ENCODE measurements at places on chromosomes 2 and 18.

DNA sequence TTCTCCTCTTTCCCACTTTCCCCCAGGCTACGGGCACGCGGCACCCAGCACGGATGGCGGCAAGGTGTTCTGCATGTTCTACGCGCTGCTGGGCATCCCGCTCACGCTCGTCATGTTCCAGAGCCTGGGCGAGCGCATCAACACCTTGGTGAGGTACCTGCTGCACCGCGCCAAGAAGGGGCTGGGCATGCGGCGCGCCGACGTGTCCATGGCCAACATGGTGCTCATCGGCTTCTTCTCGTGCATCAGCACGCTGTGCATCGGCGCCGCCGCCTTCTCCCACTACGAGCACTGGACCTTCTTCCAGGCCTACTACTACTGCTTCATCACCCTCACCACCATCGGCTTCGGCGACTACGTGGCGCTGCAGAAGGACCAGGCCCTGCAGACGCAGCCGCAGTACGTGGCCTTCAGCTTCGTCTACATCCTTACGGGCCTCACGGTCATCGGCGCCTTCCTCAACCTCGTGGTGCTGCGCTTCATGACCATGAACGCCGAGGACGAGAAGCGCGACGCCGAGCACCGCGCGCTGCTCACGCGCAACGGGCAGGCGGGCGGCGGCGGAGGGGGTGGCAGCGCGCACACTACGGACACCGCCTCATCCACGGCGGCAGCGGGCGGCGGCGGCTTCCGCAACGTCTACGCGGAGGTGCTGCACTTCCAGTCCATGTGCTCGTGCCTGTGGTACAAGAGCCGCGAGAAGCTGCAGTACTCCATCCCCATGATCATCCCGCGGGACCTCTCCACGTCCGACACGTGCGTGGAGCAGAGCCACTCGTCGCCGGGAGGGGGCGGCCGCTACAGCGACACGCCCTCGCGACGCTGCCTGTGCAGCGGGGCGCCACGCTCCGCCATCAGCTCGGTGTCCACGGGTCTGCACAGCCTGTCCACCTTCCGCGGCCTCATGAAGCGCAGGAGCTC is 35.4 kb downstream of the KCNK3 start:
- DNase-seq = no peak

DNA sequence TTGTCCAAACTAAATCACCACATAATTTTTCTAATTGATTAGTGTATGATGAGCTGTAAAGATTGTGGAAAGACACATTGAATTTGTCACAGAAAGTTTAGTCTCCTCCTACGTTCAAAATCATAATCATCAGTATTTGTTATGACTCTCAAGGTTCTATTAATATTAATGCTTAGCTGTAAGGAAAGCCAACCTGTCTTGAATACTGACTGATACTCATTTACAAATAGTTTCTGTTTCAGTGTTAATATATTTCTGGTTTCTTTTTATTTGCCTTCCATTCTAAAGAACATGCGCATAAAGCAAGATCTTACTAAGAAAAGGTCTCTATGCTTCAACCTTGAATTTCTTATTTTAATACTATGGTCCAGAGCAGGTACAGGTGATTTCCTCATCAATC is 55.1 kb downstream of the CPS1 start:
- DNase-seq = no peak

DNA sequence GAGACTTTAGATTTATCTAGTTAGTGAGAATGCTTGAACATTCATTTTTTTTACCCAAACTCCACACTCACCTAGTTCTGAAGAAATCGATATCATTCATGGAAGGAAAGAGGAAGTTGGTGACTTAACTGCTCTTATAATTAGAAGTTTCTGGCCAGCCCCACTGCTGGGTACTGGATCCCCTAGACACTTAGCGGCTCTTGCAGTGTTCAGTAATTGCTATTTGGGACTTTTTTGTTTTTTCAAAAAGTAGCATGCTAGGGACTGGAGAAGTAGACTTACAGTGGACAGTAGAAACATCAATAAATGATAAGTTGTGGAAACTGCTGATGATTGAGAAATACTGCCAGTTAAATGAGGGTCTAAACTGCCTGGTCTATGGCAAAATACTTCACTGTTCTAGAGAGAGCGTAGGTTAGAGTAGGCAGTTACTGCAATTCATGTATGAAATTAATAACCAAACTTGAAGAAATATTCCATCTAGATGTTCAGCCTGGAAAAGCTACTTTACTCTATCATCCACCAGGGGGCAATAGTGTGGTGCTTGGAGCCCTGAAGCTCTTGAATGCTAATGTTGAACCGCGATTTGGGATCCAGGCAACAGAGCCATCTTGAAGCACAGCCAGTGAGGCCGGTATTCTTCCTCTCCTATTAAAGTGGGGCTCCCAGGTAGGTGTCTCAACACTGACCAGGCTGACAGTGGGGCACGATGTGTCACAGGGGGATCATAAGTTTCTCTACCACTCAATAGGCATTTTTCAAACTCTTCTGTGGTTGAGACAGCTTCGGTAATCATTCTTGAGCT is 146.1 kb upstream of the SESTD1 start:
- DNase-seq = no peak

GRCh38 chr2:226761195-226761583 is 38.4 kb downstream of the IRS1 start:
- DNase-seq = no peak

GRCh38 chr2:109270505-109271312 is 141.7 kb downstream of the SH3RF3 start:
- DNase-seq = no peak
